ENCODE measurements at places on chromosomes 2 and 18.

DNA sequence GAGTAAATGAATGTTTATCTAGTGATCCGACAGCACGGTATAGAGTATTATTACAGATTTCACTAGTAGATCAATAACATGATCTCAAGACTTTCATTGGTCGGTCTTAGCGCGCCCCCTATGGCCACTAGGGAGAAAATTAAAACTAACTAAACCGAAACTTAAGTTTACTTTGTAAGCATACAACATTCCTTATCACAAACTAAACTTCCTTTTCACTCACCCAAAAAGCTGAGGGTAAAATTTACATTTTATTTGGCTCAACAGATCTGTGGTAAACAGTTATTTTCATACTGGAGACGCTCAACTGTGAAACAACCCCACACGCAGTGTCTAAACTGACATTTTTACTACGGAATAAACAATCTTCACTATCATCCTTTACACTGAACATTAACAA is 215.6 kb upstream of the MAP2 start:
- DNase-seq: peak; percentile 4

DNA sequence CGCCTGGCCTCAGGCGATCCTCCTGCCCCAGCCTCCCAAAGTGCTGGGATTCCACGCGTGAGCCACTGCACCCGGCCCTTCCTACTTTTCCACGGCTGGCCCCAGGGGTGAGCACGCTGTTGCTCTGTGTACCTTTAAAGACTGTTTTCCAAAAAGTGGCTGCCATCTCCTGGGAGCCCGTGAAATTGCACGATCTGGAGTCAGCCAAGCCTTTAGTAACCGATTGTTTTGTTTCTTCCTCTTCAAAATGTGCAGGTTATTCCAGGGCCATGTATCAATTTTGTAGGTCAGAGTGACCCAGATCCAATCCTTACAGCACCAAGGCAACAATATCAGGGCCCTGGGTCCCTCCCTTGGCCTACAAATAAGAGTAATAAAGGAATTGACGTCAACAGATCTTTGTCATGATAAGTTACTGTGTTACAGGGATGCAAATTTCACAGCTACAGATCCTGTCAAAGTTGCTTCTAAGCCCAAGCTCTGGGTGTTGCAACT is 135.6 kb upstream of the ZNF236 start:
- no peak for DNase-seq

GRCh38 chr2:229501051-229501794 is 213.1 kb downstream of the DNER start:
- DNase-seq: no peak

- no peak for DNase-seq
These were observed 6.0 kb downstream of the LHCGR start for GRCh38 chr2:48749291-48750127.

GRCh38 chr2:170152421-170152820 is 25.5 kb upstream of the MYO3B start:
- DNase-seq: no peak

GRCh38 chr2:179139506-179139905 is 89.6 kb upstream of the CCDC141 start:
- no peak for DNase-seq

DNA sequence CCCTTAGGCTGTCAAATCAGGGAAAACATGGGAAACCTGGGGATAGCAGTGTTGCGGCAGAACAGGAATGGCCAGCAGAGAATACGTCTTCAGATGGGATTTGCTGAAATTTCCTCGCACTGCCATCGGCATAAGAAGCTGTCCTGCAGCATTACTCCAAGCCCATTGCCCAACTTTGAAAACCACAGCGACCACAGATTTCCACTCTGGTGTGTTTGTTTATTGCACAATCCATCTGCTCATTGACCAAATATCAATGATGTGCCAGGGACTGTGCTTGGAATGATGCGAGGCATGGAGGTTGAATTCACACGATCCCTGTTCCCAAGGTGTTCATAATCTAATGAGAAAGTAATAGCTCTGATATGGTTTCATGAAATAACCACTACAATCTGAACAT is 383.3 kb upstream of the MYT1L start:
- no peak for DNase-seq

DNA sequence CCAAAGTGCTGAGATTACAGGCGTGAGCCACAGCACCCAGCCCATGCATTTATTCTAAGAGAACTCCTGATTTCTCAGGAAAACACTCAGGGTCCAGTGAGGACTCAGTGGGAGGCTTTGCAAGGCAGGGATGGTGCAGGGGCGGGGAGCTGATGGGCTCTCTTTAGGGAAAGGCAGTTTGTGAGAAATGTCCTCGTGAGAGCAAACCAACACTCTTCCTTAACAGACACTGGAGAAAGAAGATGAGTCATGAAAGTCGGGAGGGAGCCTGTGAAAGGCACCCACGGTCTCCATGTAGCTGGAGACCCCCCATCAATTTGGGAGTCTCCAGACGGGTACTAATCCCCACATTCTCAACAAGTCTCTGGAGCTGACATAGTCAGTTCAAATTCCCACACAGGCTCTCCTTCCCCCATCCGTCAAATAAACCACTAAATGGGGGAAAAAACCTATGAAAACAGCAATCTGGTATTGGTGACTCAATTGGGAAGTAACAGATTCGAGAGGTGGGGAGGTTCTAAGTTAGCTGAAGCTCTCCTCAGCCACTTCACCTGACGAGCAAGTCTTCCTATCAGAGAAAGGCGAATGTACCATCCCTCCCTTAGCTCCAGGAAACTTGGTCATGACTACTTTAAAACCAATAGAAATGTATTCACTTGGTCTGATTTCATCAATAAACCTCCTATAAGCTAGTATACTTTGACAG is 11.0 kb upstream of the CREG2 start:
- DNase-seq: no peak

GRCh38 chr2:71064754-71065621 is 3.5 kb upstream of the NAGK start:
- no peak for DNase-seq

- DNase-seq: no peak
These were observed 75.8 kb upstream of the MAP3K20 start for GRCh38 chr2:172999641-173000386.

DNA sequence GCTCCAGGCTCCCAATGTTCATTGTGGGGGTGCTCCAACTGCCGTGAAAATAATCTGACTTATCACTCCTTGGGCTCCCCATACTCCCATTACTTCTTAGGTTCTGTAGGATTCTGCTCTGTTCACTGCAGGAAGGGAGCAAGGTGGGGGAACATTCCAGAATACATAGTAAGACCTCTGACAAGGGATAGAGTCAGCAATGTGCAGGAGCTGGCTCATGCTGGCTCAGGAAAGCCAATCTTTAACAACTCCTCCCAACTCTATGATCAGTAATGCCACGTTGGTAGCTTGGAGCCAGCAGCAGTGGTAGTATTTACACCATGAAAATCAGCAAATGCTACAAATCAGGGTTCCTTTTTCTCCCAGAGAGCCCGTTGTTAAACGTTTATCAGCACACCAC is 44.4 kb downstream of the FECH start:
- no peak for DNase-seq

DNA sequence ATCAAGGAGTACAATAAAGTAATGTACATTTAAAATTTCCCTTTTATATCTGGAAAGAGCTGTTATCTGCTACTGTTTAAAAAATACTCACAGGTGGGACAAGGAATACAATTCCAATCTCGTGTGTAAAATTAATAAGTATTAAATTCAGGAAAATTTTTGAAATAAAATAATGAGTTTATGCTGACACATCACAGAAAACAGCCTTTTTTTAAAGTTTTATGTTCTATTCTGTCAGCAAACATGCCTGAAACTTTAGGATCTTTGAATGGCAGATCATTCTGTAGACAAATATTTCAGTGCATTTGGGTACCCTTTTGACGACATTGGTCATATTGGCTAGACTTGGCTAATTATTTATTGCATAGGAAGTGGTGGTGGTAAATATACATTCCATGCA is 254.4 kb upstream of the ETAA1 start:
- no peak for DNase-seq

GRCh38 chr18:51399491-51400122 is 202.1 kb upstream of the MEX3C start:
- DNase-seq: no peak

DNA sequence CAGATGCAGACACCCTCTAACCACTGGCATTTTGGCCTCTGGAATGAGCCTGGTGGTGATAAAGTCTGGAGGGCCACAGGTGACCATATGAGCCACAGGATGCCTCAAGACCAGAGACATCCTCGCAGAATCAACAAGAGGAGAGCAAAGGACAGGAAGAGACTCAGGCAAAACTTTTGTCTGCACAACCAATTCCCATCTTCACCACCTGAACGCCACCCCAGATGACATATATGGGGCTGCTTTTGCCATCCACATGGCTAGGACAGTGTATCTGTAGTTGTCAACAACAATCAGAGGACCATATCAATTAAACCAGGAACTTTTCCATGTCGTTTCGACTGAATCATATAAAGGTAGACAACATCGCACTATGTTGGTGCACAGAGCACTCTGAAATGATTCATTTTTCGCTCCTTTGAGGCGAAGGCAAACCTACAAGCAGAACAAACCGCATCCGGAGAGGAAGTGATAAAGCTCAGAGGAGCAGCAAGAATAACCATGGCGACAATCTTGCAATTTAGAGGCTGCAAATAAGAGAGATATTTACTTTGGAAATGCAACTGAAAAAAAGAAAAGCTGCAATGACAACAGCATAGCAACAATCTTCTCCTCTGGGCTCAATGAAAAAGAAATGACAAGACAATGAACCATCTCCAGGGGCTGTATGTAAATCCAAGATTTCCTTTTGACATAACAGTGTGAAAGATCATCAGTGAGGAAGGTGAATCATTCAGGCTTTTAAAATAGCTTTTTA is 204.5 kb downstream of the ARL4C start:
- no peak for DNase-seq

- no peak for DNase-seq
These were observed 125.8 kb downstream of the OSBPL6 start for GRCh38 chr2:178320011-178320585.

- no peak for DNase-seq
These were observed 539.6 kb upstream of the LRRTM4 start for GRCh38 chr2:78061732-78062131.

DNA sequence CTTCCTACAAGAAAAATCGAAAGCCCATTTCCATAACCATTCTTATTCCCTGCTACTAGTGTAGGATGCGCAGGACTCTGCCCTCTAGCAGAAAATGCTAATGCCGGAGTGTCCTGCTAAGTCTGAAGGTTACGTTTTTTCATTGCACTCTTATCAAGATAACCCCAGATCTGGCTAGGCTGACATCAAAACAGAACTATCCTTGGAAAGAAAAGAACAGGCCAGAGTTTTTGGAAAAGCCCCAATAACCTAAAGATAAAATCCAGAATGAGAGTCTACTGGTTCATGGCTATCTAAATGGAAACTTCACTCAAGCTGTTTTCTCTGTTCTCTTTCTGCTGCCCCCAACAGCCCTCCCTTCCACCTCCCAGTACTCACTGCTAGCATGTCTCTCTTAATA is 913 bp downstream of the RNF152 start:
- DNase-seq: no peak

DNA sequence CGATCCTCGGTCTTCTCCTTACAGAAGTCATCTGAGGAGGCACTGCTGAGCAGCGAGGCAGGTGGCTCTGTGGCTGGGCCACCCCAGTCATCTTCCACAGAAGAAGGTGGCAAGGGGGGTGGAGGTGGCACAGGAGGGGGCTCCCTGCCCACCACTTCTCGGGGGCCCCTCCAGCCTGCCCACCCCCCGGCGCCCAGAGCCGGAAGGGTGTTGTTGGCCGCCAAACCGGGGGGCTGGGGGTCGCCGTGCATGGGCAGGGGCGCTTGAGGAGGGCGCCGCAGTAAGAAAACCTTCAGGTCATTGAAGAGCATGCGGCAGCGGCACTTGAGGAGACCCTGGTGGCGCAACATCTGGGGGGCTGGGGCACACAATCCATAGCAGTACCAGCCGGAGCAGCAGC is 2.5 kb downstream of the MARCHF4 start:
- no peak for DNase-seq

GRCh38 chr2:157404363-157404762 is 39.5 kb downstream of the CYTIP start:
- no peak for DNase-seq

DNA sequence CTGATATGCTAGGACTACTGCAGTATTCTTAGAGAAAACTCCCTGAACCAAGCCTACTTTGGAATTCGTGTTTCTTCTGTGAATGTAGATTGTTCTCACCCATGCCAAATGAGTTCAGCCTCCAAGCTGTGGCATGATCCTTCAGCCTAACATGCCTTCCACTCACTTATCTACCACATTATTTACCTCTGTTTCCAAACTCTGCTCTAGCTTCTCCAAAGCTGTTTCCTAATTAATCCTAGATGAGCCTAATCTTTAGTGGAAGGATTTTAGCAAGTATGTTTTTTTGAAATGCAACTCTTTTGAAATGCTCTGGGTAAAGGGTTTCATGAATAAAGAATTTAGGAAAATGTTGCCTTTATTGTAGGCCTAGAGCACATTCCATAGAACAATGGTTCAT is 152.9 kb upstream of the MMADHC start:
- no peak for DNase-seq

DNA sequence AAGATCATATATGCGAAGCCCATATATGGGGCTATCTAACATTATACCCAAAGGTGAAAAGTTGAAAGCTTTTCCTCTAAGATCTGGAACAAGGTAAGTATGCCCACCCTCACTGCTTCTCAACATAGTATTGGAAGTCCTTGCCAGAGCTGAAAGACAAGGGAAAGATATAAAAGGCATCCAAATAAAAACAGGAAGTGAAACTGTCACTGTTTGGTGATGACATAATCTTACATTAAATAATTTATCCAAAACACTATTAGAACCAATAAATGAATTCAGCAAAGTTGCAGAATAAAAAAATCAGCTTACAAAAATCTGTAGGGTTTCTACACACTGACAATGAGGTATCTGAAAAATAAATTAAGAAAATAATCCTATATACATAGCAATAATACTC is 205.8 kb downstream of the INSIG2 start:
- no peak for DNase-seq

- DNase-seq: no peak
These were observed 49.0 kb upstream of the TWSG1 start for GRCh38 chr18:9285604-9286003.

DNA sequence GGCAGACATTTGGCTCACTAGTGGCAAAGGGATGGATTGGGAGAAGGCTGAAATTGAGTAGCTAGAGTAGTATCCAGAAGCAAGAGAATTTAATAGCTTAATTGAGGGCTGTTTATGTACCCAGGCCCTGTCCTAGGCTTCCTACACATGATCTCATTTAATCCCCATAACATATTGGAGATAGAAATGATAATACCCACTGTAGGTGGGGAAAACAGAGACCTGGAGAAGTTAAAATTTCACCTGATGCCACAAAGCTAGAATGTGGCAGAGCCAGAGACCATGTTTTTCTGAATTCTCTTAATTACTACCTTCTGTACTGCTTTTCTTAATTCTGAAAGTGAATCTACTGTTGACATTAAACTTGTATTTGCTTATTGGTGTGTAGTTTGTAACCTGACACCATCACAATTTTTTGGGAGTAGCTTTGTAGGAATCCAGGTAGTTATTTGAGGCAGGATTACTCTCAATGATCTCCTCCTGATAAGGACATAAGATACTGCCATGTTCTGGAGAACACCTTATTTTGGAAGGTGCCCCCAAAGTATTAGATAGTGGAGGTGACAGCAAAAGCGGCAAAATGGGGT is 42.2 kb downstream of the RAB10 start:
- no peak for DNase-seq
